ENCODE measurements at places on chromosomes 2 and 18. TPM values are rescaled to one million over a fixed set of nuclear protein-coding genes. Genes with fewer than 3 reads are reported as not detected.

PUM2 gene
- polyA plus RNA-seq, result 25.5 TPM

EML6 gene
- 6.2 TPM for polyA plus RNA-seq

SCYGR7 gene
- polyA plus RNA-seq, result not detected

MPP4 gene
- polyA plus RNA-seq, result 0.37 TPM

SMYD1 gene
- polyA plus RNA-seq, result not detected

NXPH2 gene
- polyA plus RNA-seq, result not detected

SLC19A3 gene
- polyA plus RNA-seq, result 0.37 TPM

DSG1 gene
- polyA plus RNA-seq, result 0.03 TPM

LONRF2 gene
- 8.1 TPM for polyA plus RNA-seq

ANKRD29 gene
- polyA plus RNA-seq, result 5.3 TPM

ANTXR1 gene
- polyA plus RNA-seq, result 33.7 TPM

MDH1B gene
- 1.5 TPM for polyA plus RNA-seq

ACKR3 gene
- polyA plus RNA-seq, result 3.3 TPM

MC2R gene
- polyA plus RNA-seq, result 725 TPM

GTF3C2 gene
- polyA plus RNA-seq, result 60.9 TPM

ST8SIA3 gene
- polyA plus RNA-seq, result 21.1 TPM

VWA3B gene
- 0.07 TPM for polyA plus RNA-seq

SLC9A4 gene
- not detected for polyA plus RNA-seq

BOK gene
- 7.8 TPM for polyA plus RNA-seq

EGR4 gene
- polyA plus RNA-seq, result not detected

AQP12B gene
- polyA plus RNA-seq, result not detected

KCNK3 gene
- 133 TPM for polyA plus RNA-seq

TEKT4 gene
- not detected for polyA plus RNA-seq

FBXO15 gene
- polyA plus RNA-seq, result 2.5 TPM

CD8B gene
- polyA plus RNA-seq, result 0.57 TPM

SRD5A2 gene
- 0.03 TPM for polyA plus RNA-seq

CSRNP3 gene
- polyA plus RNA-seq, result 4.6 TPM

MYOM1 gene
- 5.9 TPM for polyA plus RNA-seq

ADNP2 gene
- 10.5 TPM for polyA plus RNA-seq

TBC1D8 gene
- 12.2 TPM for polyA plus RNA-seq

MFF gene
- 113 TPM for polyA plus RNA-seq

EHD3 gene
- polyA plus RNA-seq, result 4.6 TPM

ANKRD62 gene
- not detected for polyA plus RNA-seq

MTX2 gene
- polyA plus RNA-seq, result 79.4 TPM

DHRS9 gene
- polyA plus RNA-seq, result 1.7 TPM

DNAH7 gene
- 1.3 TPM for polyA plus RNA-seq

C1QL2 gene
- polyA plus RNA-seq, result not detected

KCNG2 gene
- not detected for polyA plus RNA-seq

G6PC2 gene
- 0.17 TPM for polyA plus RNA-seq

EMX1 gene
- 0.10 TPM for polyA plus RNA-seq

GPR55 gene
- polyA plus RNA-seq, result 0.24 TPM

CRYBA2 gene
- polyA plus RNA-seq, result 1.6 TPM

SFT2D3 gene
- 4.3 TPM for polyA plus RNA-seq

ELOA2 gene
- polyA plus RNA-seq, result not detected
